ENCODE measurements at places on chromosomes 13 and 19.

GRCh38 chr19:15251010-15251748, 18.9 kb upstream of the EPHX3 start:
- DNase-seq, result no peak

DNA sequence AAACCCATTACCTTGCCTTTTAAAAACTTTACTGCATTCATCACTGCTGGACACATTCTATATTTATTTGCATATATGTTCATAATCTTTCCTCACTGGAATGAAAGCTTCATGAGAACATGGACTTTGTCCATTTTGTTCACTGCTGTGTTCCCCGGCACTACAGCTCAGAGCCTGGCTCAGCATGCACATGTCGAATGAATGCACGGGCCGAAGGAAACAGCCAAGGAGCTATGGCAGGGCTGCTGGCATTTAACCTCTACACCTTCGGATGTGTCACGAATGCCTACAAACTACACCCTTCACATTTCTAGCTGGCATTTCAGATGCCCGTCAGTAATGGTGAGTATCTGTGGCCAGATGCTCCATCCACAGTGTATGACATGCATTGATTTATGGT, 7.6 kb downstream of the MTIF3 start:
- DNase-seq, result no peak

GRCh38 chr19:19319732-19320360, 463 bp downstream of the SUGP1 start:
- DNase-seq, result no peak

- no peak for DNase-seq
Measured at GRCh38 chr19:56113074-56113632, 7.9 kb downstream of the ZNF787 start.

DNA sequence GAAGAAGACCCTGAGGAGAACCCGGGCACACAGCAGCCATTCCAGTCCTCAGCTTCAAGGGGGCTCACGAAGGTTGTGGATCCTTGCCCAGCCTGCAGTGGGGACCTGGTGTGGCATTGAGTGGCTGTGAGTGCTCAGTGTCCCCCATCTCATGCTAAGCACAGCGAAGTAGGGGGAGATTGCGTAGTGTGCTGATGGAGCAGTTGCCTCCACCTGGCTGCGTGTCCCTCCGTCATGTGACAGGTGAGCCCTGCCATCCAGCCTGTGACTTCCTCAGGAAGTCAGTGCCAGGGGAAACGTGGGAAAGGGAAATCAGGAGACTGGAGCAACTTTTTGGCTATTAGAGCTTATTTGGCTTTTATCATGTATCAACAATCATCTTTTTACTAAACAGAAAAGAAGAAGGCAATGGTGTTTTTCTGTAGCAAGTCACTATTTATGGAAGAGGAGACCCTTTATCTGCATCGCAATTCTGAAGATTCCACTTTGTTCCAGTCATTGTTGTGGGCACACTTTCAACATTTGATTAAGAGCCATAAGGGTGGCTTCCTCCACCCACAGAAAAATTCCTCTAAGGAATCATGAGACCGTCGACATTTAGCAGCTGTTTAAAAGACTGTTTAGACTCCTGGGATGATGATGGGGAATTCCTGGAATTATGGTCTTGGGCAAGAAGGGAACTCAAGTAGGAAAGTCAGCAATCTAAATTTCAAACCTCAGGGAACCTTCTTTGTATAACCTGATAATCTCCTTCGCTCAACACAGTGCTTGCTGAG, 126.8 kb upstream of the SPATA13 start:
- no peak for DNase-seq

DNA sequence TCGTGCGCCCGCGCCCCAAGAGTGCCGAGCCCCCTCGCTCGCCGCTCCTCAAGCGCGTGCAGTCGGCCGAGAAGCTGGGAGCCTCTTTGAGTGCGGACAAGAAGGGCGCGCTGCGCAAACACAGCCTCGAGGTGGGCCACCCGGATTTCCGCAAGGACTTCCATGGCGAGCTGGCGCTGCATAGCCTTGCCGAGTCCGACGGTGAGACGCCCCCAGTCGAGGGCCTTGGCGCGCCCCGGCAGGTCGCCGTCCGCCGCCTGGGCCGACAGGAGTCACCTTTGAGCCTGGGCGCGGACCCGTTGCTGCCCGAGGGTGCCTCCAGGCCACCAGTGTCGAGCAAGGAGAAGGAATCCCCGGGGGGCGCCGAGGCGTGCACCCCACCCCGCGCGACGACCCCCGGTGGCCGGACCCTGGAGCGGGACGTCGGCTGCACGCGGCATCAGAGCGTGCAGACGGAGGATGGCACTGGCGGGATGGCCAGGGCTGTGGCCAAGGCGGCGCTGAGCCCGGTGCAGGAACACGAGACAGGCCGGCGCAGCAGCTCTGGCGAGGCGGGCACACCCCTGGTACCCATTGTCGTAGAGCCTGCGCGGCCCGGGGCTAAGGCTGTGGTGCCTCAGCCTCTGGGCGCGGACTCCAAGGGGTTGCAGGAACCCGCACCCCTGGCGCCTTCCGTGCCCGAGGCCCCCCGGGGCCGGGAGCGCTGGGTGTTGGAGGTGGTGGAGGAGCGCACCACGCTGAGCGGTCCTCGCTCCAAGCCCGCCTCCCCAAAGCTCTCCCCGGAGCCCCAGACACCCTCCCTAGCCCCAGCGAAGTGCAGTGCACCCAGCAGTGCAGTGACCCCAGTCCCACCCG, 7.1 kb downstream of the DNASE2 start:
- DNase-seq, result no peak

DNA sequence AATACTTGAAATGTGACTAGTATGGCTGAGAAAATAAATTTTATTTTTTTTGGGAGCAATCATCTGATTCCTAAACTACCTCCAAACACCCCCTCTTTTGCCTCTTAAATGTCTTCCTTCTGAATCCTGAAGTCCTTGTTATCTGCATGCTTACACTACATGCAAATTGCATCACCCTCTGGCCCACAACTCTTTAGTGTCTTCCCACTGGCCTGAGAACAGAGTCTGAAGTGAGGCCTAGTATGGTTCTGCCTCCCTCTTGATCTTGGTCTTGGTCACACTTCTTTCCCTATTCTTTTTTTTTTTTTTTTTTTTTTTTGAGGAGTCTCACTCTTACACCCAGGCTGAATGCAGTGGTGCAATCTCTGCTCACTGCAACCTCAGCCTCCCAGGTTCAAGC, 4.8 kb downstream of the ZNF558 start:
- no peak for DNase-seq

- DNase-seq, result no peak
Measured at GRCh38 chr19:32497391-32497790, 83.6 kb upstream of the PDCD5 start.

- no peak for DNase-seq
Measured at GRCh38 chr19:45144431-45145269, 16.1 kb downstream of the NKPD1 start.

GRCh38 chr19:43485951-43486350, 18.6 kb downstream of the PHLDB3 start:
- DNase-seq, result no peak

- DNase-seq, result no peak
Measured at GRCh38 chr19:28049875-28050274, 1163.1 kb downstream of the UQCRFS1 start.

GRCh38 chr19:35049456-35049855, 7.9 kb downstream of the HPN start:
- DNase-seq, result no peak

GRCh38 chr19:35254341-35255297, 5.8 kb downstream of the LSR start:
- no peak for DNase-seq

DNA sequence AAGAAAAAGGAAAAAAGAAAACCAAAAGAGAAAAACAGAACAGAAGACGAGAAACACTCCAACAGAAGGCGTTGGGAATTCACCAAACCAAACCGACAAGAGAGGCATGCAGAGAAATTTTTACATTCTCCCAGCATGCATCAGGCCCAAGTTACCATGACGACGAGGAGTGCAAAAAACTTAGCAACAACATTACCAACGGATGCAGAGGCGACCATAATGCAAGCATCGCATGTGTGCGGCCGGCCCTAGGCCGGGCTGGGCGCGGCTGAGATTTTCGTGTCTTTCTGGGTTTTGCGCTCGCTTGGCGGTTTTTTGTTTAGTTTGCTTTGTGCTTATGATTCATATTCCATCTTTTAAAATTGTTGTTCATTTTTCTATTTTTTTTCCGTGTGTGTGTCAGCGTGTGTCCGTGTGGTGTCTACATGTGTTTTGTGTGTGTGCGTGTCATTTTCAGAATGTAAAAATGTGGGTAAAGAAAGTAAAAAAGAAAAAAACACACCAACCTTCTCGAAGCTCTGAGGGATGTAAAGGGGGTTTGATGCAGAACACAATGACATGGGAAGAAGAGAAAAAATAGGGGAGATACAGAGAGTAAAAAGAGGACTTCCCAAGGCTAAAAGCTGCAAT, 84.9 kb downstream of the PTPRS start:
- no peak for DNase-seq

DNA sequence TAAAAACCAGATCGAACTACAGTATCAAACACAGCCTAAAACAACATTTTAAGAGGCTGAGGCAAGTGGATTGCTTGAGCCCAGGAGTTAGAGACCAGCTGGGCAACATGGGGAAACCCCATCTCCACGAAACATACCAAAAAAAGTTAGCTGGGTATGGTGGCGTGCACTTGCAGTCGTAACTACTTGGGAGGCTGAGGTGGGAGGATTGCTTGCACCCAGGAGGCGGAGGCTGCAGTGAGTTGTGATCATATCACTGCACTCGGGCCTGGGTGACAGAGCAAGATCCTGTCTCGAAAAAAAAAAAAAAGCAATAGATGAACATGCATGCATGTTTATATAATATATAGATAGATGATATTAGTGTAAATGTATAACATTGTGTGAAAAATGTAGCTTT, 5.2 kb upstream of the MRPS31 start:
- DNase-seq, result no peak

DNA sequence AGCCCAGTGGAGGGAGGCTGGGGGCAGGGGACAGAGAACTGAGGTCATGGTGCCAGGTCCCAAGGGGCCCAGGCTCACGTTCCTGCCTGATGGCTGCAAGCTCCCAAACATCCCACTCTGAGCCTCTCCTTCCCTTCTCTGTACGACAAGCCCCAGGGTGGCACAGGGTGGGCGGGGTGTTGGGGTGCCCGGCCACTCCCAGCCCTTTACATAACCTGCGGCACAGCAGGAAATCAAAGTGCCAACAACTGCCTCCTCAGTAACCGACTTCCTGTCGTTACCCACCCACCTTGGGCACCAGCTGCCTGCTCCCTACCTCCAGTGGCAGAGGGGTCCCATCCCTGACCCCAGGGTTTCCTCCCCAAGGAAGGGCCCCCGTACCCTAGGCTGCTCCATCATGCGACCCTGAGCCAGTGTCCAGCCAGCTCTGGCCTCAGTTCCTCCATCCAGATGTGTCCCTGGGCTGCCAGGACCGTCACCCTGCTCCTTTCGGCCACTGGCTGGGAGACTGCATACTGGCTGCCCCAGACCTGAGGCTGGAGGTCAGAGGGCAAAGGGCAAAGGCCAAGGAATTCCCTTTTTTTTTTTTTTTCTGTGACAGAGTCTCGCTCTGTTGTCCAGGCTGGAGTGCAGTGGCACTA, 27.7 kb upstream of the NFIC start:
- DNase-seq, result peak; percentile 23

- DNase-seq, result no peak
Measured at GRCh38 chr13:100722517-100722916, 47.9 kb upstream of the TMTC4 start.

- DNase-seq, result peak; percentile 53
Measured at GRCh38 chr19:4172861-4173473, 9.4 kb downstream of the SIRT6 start.

GRCh38 chr19:38721979-38722773, 22.1 kb downstream of the CAPN12 start:
- no peak for DNase-seq

GRCh38 chr19:48560095-48560530, 8.1 kb downstream of the SULT2B1 start:
- no peak for DNase-seq

DNA sequence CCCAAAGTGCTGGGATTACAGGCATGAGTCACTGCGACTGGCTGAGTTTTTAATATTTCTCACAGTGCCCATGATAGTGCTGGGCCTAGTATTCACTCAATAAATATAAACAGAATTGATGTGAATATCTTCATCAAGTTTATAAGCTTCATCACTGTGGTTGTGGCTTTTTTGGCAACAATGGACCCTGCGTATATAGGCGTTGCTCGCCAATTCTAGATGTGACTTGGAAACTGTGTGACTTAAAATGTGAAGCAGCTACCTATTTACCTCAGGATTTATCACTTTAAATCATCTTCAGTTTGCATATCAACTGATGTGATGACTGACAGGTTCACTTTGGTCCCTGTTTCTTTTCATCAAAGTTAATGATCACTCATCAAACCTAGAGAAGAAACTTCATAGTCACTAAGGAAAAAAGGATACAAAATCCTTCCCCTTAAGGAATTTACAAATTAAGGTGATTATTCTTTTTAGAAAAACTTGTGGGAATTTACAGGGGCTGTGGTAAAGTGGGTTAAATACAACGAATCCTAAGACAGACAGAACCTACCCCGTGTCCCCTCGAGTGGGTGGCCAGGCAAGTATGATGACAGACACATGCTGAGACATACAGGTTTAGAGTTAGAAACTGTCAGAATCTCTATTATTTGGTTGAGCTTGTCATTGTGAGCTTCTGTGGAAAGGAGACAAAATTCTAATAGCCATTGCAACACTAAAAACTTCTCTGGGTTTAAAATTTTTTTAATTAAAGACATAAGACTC, 101.3 kb downstream of the AKAP11 start:
- DNase-seq, result no peak

DNA sequence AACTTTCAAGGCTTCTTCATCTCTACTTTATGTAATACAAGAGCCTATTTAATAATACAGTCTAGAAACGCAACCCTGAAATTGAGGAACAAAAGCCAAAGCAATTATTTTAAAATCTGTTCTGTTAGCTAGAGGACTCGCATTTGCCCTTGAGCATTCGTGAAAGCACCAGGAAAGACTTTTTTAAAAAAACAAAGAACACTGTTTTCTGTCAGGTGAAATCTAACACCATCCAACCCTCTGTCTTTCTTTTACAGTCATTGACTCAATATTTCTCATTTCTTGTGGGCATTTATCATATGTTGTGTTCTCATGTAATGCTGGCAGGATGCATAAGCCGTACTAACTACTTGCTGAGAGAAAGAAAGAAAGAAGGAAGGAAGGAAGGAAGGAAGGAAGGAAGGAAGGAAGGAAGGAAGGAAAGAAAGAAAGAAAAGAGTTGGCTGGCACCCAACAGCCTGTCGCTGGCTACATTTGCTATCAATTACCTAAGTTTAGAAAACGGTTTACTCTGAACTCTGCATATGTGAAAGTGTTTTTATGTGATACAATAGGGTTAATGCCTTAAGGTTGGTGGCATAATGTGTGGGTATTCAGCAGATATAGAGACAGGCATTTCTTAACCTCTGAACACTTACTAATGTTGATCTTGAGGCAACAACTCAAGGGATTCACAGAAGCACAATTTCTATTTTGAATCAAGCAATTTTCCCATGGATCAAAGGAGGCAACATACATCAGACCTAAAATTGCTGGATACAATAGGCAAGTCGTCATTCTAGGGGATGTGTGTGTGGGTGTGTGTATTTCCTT, 445.4 kb downstream of the DCT start:
- no peak for DNase-seq

- no peak for DNase-seq
Measured at GRCh38 chr19:46109876-46110275, 14.6 kb downstream of the IGFL3 start.

- no peak for DNase-seq
Measured at GRCh38 chr13:28522871-28523270, 27.9 kb upstream of the FLT1 start.

- no peak for DNase-seq
Measured at GRCh38 chr19:38836159-38836982, 4.8 kb upstream of the ECH1 start.

GRCh38 chr13:93226623-93227279, at the start of gene GPC6:
GPC6 (plus strand) TSS chr13:93226807.
- DNase-seq, result no peak

GRCh38 chr13:80436571-80437169, 95.7 kb upstream of the SPRY2 start:
- DNase-seq, result no peak
